ENCODE measurements at places on chromosomes 1 and 21.

DNA sequence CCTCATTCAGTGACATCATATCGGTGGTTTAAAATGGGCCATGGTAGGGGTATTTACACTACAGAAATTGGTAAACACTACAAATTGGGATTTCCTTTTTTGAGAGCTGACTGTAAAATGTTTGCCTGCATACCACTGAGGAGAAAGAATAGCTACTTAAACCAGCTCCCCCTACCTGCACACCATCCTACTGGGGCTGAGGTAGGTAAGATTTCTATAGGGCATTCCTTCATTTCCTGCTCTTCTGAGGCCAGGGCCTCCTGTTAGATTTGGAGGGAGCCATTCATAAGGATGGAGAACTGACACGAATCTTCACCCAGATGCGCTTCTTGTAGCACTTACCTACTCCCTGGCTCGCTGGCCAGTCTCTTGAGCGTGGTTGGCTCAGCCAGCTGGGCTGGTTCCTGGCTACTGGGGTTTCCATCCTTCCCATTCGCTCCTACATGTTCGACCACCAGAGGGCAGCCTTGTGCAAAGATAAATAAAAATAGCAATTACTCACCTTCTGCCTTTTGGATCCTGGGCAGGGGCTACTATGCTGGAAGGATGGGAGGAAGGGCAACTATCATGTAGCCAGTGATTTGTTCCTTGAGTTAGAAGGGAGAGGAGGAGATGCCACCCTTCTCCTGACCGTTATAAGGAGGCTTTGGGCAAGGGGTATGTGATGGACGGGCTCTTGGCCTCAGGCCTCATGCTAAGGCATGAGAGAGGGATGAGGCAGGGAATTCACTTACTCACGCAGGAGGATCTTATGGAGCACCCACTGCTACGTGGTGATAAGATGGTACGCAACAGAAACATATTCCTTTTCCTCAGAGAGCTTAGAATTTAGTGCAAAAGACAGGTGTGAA is 10.7 kb downstream of the OPTC start:
- peak; percentile 76 for DNase-seq

DNA sequence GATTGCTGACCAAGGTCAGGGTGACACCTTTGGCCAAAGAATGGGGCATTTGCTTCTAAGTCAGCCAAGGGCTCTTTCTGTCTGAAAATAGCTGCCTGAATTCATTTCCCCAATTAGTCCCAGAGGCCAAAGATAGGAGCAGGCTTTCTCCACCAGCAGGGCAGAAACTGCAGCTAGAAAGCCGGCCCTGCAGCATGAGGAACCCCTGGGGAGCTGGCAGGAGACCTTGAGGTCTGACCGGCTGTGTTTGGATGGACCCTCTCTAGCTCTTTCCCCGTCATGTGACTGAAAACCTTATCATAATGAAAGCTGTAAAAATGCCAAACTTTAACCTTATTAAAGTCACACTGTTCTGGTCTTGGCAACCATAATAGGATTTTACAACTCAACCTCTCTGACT is 93.4 kb downstream of the CD58 start:
- no peak for DNase-seq

DNA sequence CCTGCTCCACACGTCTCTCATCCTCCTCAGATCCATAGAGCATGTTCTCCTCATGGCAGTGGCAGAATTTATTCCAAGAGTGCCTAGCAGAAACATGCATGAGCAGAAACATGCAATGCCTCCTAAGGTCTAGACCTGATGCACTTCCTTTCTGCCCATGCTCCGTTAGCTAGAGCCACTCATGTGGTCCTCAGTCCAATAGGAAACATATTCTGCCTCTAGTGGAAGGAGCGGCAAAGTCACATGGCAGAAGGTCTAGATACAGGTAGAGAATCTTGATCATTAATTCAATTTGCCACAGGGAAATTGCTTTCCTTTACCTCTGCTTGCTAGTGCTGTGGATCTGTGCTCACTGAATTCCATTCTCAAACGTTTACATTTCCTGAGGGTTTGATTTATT is 130.4 kb downstream of the KIF26B start:
- DNase-seq, result no peak

DNA sequence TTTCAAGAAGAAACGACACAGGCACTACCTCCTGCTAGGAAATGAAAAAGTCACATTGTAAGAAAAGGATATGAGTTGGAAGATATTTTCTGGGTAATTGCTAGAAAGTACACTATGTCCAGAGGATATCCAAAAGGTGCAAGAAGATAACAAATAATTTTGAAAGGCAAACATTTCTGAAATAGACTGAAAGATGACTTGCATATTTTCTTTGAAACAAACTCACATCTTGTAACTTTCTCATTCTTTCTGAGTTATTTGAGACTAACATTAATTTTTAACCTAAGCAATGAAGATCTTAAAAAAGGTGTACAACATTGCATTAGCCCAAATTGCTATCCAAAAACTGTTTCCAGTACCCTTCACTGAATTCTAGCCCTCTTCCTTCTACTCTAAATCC is 79.6 kb upstream of the KCTD3 start:
- DNase-seq, result no peak

GRCh38 chr1:17270891-17271765 is 22.2 kb downstream of the PADI3 start:
- no peak for DNase-seq

DNA sequence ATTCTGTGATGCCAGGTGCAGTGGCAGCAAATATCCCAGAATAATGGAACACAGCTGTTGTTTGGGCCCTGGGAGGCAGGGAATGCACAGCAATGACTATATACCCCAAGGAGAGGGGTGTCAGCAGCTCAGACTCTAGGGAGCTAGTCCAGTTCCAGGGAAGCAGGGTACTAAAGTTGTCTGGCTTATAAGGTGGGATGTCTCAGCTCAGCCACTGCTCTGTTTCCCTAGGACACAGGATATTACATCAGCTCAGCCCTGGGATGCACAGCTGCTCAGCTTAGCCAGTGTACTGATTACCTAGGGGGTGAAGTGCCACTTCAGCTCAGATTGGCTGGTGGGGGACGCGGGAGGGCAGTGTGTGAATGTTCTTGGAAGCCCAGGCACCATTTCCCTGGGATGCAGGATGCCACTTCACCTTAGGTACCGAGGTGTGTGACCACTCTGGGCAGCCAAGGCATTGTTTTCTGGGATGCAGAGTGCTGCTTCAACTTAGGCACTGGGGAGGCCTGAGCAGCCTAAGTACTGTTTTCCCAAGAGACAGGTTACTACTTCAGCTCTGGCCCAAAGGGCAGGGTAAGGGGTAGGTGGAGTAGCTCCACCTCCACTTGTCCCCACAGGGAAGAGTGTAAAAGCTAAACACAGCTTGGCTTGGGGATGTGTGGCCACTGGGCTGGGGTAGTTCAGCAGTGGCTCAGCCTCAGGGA is 59.4 kb downstream of the DIPK1A start:
- peak; percentile 80 for DNase-seq

GRCh38 chr1:244954359-244954758 is 90.0 kb upstream of the HNRNPU start:
- no peak for DNase-seq

GRCh38 chr1:230495076-230495475 is 68.9 kb upstream of the PGBD5 start:
- DNase-seq, result peak; percentile 28

GRCh38 chr1:225410036-225410435 is 17.8 kb downstream of the LBR start:
- no peak for DNase-seq

GRCh38 chr1:25771221-25772114 is 28.5 kb upstream of the SELENON start:
- no peak for DNase-seq

- no peak for DNase-seq
Observed at GRCh38 chr1:161013131-161013487, 7.8 kb downstream of the F11R start.

DNA sequence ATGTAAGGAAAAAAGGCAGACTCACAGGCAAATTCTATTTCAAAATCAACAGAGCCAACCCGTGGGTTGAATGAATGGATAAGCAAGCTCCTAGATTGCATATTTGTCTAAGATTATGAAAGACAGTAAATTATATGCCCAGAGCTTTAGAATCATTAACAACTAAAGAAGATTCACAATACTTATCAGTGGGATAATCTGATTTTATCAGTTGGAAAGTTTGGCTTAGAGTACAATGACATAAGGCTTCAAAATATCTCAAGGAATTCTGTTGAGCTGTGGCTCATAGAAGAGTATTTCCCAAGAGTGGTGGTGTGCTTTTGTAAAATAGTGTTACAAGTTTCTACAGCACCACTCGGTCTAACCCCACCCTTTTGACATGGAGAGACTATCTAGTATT is 85.5 kb downstream of the ADAMTS1 start:
- no peak for DNase-seq

DNA sequence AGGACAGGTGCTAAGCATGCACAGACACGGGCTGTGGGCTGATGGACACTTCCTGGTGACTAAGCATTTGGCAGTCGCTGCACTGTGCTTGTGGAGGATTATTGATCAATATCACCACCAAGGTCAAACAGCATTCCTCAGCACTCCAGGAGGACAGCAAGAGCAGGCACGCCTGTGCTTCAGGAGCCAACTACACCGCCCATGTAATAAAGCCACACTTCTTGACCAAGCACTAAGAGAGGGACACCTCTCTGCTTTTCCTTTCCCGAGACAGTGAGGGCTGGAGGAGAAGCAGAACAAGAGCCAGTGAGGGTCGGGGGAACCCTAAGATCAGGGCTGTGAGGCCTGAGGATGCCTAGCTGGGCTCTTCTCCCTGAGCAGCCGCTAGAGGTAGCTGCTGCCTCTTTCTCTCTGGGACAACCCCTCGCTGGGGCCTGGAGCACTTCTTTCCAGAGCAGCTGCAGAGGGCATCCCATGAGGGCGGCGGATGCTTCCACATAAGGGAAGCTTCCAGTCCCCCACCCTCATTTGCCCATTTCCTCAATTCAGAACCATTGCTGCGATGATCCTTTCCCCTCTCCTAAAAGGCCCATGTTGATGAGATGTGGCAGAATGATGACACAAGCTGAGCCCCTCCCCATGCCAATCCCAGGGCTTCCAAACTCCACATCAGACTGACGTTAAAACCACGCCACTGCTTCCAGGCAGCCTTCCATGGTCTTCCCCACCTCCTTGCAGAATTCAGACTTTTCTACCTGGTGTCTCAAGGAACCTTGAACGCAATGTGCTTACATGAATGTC is 19.1 kb downstream of the RAB7B start:
- DNase-seq, result no peak

- no peak for DNase-seq
Observed at GRCh38 chr1:18060366-18060765, 47.2 kb upstream of the IGSF21 start.

DNA sequence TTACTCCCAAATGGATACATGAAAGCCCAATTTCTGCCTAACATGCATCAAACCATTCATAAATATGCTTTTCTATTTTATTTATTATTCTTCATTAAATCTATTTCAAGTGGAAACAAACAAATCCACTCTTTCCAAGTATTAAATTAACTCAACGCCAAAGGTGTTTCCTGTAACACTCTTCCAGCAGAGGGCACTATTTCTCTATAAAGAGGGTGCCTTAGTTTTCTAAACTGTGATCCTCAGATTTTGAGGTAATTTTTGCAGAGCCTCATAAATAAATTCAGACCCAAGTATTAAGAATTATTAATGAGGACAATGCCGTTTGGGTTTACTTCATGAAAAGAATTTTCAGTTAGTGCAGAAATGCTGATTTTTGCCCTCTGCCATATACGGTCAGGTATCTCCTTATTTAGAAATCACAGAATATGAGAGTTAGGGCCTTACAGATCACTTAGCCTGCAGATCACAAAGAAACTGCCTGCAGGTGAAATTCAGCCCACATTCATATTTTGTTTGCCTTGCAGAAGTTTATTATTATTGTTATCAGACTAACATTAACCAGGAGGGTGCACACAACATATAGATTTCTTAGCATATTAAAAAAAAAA is 40.1 kb upstream of the MYSM1 start:
- DNase-seq, result peak; percentile 68

DNA sequence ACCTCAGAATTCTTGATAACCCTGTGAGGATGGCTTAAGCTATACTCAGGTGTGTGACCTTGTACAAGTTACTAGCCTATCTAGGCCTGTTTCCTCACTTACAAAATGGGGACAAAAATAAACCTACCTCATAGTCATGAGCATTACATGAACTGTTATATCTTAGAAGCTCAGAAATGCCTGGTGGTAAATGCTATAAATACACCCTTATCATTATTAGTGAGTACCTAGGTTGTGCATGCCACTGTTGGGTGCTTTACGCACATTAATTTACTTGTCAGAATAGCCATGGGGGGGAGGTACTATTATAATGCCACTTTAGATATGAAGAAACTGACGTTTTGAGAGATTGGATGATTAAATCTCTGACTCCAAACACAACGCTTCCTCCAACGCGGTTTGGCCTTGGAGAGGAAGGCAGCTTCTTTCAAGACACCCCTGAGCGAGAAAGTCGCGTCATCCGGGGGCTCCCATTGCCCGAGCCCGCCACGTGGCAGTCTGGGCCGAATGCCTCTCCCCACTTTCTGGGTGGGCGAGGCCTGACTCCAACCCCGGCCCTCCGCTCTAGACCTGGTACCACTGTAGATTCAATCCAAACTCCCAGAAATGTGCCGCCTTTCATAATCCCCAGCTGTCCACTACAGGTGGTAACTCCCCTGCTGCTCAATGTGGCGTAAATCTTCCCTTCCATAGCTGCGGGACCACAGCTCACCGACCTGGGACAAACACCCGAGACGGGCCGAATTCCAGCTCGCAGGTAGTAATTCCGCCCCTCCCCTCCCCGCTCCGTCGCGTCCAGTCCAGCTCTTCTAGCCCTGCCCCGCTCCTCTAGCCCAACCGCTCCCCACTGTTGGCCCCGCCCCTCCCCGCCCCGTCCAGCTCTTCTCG is 771 bp upstream of the RAD54L start:
- peak; percentile 30 for DNase-seq

DNA sequence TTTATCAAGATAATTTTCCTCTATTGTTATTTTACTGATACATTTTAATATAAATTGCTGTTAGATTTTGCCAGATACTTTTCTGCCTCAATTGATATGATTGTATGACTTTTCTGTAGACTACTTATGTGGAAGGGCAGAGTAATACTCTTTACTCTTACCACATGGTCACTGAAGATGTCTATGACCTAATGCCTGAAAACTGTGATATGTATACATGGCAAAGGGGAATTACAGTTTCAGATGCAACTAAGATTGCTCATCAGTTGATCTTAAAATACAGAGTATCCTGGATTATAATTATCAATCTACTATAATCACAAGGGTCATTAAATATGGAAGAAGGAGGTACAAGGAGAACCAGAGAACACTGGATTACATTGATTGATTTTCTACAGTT is 1528.0 kb downstream of the BRINP3 start:
- DNase-seq, result no peak

DNA sequence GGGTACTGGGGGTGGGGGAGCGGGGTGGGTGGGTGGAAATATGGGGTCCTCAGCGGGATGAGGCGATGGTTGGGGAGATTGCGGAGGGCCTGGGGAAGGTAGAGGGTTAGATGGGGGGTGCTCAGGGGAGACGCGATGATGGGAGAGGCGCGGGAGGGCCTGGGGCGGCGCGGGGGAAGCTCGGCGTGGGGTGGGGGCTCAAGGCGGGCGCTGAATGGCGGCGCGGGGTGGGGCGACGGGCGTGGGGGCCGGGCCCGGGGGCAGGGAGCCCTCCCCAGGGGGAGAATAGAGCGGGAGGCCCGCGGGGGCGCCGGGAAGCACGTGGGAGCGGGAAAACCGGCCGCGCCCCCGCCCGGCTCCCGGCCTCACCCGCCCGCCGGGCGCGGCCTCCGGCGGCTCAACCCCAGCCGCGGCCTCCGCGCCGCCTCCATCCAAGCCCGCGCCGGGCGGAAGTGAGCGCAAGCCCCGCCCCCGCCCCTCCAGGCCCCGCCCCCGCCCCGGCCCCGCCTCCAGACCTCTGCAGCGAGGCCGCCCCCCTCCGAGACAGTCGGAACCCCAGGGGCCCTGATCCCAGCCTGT is at the start of gene FAAP20:
Gene FAAP20 (minus strand): TSS at position 454 of the 579 bp plus-strand sequence. CDS start 23 bp downstream, at position 431.
- DNase-seq, result peak; percentile 73

GRCh38 chr1:180863158-180863775 is 49.4 kb upstream of the KIAA1614 start:
- DNase-seq, result peak; percentile 48

Measured in NCI-H345 (cell line).